T-helper 9 cell (primary cell): ENCODE measurements at places on chromosomes 11 and 22.

GRCh38 chr11:68749229-68750123 lies 1.8 kb downstream of the TESMIN start:
- no peak for DNase-seq

DNA sequence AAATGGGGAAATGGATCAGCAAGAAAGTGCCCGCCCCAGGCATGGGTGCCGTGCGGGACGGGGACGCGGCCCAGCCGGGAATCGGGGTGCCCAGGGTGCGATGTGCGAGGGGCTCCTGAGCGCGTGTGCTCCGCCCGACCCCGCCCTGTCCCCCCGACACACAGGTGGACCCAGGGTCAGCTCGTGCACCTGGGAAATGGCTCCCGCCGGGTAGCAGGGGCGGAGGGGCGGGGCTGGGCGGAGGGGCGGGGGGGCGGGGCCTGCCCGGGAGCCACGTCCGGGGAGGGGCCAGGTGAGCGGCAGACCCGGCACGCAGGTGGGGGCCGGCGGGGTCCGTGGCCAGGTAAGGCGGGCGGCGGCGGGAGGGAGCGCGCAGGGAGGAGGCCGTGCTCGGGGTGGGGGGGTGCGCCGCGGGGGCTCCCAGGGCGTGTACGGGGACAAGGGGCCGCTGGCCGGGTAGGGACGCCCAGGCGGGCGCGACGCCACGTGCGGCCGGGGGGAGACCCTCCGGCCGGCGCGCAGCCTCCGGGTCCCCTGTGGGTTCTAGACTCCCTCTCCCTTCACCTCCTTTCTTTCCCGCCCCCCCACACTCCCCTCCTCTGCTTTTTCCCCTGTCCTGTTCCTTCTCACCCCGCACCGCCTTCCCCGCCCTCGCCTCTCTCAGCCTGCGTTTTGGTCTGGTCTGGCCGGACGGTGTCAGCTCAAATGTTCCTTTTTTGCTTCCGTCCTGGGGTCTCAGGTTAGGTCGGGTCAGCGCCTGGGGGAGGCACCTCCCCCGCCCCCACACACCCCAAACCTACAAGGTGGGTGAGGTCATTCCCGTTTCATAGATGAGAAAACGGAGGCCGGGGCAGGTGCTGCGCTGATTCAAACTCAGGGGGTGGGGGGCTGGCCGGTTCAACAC lies at the start of gene ARHGAP8:
Gene ARHGAP8, plus strand, starts transcription at position 291 of the 904 bp plus-strand sequence. CDS start 33,953 bp downstream, outside the sequence.
- no peak for DNase-seq

GRCh38 chr11:95279921-95280868 lies 49.2 kb upstream of the SESN3 start:
- no peak for DNase-seq

GRCh38 chr11:16795146-16795545 lies 56.7 kb downstream of the C11orf58 start:
- DNase-seq, result no peak

DNA sequence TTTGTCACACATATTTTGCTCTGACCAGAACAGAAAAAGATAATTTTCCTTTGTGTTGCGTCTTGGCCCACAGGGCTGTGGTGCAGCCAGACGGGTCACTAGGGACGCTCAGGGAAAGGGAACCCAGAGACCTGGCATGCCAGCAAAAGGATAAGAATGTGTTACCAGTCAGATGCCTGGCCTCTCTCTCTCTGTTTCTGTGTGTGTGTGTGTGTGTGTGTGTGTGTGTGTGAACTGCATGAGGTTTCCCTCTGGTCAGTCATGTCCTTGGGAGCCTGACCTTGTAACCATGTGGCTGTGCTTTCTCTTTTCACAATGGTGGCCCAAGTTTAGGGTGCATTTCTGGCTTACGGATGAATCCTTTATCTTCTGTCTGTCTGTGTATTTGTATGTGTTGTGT lies 25.4 kb downstream of the CCKBR start:
- DNase-seq, result no peak

- DNase-seq, result no peak
Observed at GRCh38 chr11:7687386-7687785, 14.1 kb upstream of the CYB5R2 start.

DNA sequence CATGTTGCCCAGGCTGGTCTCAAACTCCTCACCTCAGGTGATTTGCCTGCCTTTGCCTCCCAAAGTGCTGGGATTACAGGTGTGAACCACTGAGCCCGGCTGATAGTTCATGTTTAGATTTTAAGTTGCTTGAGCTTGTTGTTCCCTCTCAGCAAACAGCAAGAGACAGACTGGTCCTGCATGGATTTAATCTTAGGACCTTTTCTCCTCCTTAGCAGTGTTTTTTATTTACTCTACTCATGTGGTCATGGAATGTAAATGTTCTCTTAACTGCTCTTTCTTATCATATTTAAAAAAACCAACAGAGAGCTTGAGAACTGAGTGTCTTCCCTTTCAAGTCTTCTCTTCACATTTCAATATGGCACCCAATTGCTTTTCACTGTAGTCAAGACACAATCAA lies 22.7 kb upstream of the PRDM10 start:
- no peak for DNase-seq

DNA sequence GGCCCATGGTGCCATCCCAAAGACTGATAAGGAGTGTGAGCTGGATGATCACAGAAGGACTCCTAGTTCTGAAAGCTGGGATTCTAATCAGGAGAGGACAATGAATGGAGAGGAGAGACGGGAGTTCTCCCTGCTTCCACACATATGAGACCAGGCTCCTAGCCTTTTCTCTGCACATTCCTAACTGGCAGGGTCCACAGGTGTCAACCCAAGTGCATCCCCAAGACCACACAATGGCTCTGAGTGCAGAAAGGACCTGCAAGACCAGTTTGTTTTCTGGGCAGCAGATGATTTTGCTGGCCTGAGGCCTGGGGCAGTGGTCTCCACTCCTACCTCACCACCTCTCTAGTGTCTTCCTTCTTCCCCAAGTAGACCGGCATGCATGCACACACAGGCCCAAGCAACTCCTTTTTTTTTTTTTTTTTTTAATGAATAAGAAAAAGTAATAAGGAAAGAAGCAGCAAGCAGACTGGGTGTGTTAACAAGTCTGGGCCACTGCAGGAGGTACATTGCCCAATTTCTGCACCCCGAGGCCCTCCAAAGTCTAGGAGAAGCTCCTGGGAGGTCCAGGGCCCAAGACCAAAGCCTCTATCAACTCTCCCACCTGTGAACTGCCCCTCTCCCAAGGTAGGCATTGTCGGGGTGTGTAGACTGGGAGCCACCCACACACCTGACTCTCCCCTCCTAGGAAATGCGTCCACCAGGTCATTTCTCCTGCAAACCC lies 1.2 kb upstream of the TSKU start:
- no peak for DNase-seq

DNA sequence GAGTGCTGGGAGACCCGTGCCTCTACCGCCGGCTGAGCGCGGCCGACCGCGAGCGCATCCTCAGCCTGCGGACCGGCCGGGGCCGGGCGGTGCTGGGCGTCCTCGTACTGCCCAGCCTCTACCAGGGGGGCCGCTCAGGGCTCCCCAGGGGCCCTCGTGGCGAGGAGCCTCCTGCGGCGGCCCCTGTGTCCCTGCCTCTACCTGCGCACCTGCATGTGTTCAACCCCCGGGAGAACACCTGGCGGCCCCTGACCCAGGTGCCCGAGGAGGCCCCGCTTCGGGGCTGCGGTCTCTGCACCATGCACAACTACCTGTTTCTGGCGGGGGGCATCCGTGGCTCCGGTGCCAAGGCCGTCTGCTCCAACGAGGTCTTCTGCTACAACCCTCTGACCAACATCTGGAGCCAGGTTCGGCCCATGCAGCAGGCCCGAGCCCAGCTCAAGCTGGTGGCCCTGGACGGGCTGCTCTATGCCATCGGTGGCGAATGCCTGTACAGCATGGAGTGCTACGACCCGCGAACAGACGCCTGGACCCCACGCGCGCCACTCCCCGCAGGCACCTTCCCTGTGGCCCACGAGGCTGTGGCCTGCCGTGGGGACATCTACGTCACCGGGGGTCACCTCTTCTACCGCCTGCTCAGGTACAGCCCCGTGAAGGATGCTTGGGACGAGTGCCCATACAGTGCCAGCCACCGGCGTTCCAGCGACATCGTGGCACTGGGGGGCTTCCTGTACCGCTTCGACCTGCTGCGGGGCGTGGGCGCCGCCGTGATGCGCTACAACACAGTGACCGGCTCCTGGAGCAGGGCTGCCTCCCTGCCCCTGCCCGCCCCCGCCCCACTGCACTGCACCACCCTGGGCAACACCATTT lies 3.5 kb downstream of the KLHDC7B start:
- DNase-seq, result no peak

DNA sequence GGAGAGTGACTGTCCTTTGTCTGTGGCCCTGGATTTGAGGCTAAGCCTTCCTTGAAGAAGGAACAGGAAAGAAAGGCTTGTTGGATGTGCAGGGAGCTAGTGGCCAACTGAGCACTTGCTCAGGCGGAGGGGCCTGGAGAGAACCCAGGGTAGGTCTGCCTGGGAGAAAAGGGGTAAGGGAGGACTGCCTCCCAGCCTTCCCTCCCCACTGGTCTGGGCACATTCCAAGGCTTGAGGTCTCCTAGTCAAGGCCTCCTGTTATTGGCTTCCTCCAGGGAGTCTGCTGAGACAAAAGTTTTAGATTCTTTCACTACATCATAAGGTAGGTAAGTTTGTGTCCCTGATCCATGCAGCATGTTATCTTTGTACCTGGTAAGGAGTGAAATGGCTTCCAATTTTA lies 15.2 kb downstream of the KCNQ1OT1 start:
- DNase-seq, result no peak

DNA sequence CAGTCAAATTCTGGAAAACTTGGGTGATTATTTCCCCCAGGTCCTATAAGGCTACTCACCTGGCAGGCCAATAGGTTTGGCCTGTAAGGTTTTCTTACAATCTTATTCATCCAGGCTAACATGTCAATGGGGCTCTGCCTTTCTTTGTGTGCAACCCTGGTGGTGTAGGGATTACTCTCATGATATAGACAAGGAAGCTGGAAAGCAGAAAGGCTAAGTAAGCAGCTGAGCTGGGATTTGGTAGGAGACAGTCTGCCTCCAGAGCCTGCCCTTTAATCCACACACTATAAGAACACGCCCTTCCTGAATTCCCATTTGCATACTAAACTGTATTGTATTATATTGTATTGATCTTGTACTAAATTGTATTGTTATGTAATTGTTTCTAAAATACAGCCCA lies 373.3 kb upstream of the CCDC90B start:
- DNase-seq, result no peak
